ENCODE measurements at places on chromosomes 2 and 18.
A peak's percentile ranks its signal among the peaks of the same experiment; 100 is the strongest.

DNA sequence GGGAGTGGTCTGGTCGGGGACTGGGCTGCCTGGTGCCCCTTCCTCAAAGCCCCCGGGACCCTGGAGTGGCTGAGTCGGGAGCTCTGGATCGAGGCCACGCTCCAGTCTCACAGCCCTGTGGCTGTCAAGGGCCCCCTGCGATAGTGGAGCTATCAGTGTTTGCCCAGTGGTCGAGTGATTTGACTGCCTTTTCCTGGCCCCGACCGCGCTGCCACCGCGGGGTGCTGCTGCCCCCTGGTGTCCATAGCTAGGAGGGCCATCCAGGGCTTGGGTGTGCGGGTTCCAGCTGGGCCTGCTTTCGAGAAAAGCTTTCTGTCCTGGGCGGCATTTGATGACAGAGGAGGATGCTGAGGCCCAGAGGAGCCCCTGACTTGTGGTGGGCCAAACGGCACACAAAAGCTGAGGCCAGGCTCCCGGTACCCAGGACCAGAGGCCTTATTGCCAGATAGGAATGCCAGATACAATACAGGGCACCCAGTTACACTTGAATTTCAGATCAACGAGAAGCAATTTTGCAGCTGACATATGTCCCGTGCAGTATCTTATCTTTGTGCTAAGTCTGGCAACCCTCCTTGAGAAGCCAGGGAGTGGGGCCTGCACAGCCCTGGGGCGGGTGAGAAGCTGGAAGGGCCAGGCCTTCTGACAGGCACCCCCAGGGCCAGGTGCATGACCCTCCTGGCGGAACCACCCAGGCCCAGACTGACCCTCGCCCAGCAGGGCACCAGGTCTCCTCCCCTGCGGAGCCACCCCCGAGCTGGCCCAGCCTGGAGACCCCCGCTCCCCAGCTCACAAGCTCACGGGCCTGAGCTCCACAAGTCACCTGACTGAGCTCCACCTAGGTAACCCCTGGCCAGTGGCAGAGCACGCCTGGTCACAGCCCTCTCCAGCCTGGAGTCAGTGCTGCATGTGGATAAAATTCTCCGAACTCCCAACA, 13.0 kb downstream of the ODC1 start:
- peak; percentile 62 for DNase-seq

DNA sequence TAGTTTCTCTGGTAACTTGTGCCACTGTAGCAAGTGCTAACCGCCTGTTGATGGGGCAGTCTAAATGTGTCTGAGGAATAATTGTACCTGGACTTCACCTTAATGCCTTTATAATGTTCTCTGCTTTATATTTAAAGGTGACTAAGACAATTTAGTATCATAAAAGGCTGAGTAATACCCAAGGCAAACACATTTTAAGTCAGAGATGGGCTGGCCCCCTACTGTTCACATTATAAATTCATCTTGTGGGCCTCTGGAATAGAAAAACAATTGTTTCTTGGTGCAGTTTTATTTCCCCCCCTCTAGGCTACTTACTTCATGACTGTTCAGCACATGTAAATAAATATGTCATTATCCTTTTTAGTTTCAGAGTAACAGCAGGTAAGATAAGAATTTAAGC, 559.3 kb upstream of the PIK3C3 start:
- DNase-seq: no peak

- no peak for DNase-seq
These were observed 403.7 kb downstream of the CCDC85A start for GRCh38 chr2:56587456-56587855.

DNA sequence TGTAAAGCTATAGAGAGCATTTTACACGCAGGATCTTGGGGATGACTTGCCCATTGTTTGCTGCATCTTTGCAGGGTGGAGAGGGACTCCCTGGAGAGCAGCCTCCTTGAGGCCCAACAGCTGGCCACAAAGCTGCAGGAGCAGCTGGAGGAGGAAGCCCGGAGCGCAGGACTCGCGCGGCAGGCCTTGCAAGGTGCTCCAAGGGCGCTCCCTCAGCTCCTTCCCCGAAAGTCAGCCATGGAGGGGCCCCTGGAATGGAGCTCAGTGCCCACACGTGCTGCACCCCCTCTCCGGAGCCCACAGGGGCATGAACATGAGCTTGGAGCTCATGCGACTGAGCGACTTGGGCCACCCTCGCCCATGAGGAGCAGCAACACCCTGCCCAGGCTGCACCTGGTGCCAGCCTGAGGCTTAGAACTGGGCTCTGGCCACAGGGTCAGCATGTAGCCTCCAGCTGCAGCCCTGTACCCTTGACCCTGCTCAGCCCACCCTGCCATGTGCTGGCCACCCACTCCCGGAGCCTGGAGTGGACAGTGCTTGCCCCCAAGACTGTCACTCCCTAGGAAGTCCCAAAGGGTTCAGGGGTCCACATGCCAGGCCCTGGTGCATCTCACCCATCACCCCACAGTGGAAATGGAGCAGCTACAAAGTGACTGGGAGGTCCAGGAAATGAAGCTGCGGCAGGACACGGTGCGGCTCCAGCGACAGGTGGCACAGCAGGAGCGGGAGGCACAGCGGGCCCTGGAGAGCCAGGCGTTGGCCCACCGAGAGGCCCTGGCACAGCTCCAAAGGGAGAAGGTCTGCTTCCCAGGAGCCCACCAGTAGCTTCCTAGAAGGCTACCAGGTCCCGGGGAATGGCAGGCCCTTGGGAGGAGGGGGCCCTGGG, 43.0 kb downstream of the CROCC2 start:
- DNase-seq: no peak

DNA sequence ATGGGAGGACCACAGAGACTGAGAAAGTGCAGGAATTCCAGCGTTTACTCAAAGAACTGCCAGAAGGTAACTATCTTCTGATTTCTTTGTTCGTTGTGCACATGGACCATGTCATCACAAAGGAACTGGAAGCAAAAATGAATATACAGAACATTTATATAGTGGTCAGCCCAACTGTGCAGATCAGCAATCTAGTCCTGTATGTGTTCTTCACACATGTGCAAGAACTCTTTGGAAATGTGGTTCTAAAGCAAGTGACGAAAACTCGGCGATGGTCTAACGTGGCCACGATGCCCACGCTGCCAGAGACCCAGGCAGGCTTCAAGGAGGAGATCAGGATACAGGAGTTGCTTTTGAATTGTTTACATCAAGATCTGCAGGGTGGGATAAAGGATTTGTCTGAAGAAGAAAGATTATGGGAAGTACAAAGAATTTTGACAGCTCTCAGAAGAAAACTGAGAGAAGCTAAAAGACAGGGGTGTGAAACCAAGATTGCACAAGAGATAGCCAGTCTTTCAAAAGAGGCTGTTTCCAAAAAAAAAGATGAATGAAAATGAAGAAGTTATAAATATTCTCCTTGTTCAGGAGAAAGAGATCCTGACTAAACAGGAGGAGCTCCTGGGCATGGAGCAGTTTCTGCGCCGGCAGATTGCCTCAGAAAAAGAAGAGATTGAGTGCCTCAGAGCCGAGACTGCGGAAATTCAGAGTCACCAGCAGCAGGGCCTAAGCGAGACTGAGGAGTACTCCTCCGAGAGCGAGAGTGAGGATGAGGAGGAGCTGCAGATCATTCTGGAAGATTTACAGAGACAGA, 8.3 kb upstream of the CHST10 start:
- DNase-seq: no peak

- no peak for DNase-seq
These were observed 157.7 kb downstream of the PRKCE start for GRCh38 chr2:45809205-45809604.

Measured in LHCN-M2 (cell line).